ENCODE measurements at places on chromosomes 3 and 15. TPM values are rescaled to one million over a fixed set of nuclear protein-coding genes. Genes with fewer than 3 reads are reported as not detected.

CD86 gene
- total RNA-seq, result 12.6 TPM

TRH gene
- total RNA-seq, result not detected

CALML4 gene
- 7.9 TPM for total RNA-seq

ANKRD63 gene
- not detected for total RNA-seq

SERPINI1 gene
- 6.3 TPM for total RNA-seq

CCR3 gene
- not detected for total RNA-seq

ALPK3 gene
- 3.4 TPM for total RNA-seq

TF gene
- total RNA-seq, result 8.5 TPM

MKRN2 gene
- total RNA-seq, result 36.1 TPM

WDR93 gene
- 0.98 TPM for total RNA-seq

CDCP1 gene
- 11.3 TPM for total RNA-seq

GREM1 gene
- total RNA-seq, result 21.3 TPM

ZMAT3 gene
- 10.4 TPM for total RNA-seq

PLCB2 gene
- 4.3 TPM for total RNA-seq

ARHGEF26 gene
- 19.8 TPM for total RNA-seq

MORC1 gene
- under 0.01 TPM for total RNA-seq

SLC22A14 gene
- total RNA-seq, result 0.29 TPM

GOLGA6C gene
- 0.33 TPM for total RNA-seq

P2RY14 gene
- 8.5 TPM for total RNA-seq

SLC2A2 gene
- not detected for total RNA-seq

CNOT10 gene
- total RNA-seq, result 37.9 TPM

CLDN18 gene
- not detected for total RNA-seq

EHHADH gene
- total RNA-seq, result 6.7 TPM

CMTM8 gene
- total RNA-seq, result 19.3 TPM

CHL1 gene
- total RNA-seq, result 34.8 TPM

SLC9C1 gene
- total RNA-seq, result not detected
